ENCODE measurements at places on chromosomes 12 and 14. TPM values are rescaled to one million over a fixed set of nuclear protein-coding genes. Genes with fewer than 3 reads are reported as not detected.

GRCh38 chr12:80364056-80364455 lies 80.0 kb upstream of the PTPRQ start:
- DNase-seq, result no peak

- no peak for DNase-seq
These were observed 309.6 kb downstream of the TMTC2 start for GRCh38 chr12:82996168-82996812.

Gene MGP
- not detected for total RNA-seq

Gene AJUBA
- total RNA-seq, result 2.8 TPM

Gene AQP6
- total RNA-seq, result not detected

Gene CGRRF1
- 21.8 TPM for total RNA-seq

Measured in CD4-positive, alpha-beta memory T cell (primary cell).